ENCODE measurements at places on chromosomes 2 and 18.

GRCh38 chr2:30867385-30867784 is 60.1 kb upstream of the CAPN13 start:
- DNase-seq: no peak

GRCh38 chr2:191862156-191862775 is 15.4 kb upstream of the CAVIN2 start:
- no peak for DNase-seq

DNA sequence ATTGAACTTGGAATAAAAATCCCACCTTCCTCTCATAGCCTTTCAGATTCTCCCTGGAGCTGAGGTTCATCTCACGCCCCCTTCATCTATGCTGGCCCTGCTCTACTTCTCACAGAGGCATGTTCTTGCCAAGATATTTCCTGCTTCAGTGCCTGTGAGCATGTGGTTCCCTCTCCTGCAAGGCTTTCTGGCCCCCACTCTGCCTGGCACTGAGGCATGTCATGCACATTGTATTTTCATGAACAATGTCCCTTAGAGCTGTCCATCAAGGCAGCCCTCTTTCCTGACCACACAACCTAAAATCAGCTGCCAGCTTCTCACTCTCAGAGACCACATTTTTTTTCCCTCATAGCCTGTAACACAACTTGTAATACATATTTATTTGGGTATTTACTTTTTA is 18.0 kb upstream of the HK2 start:
- no peak for DNase-seq

- no peak for DNase-seq
Measured at GRCh38 chr2:142286618-142287017, 155.8 kb upstream of the LRP1B start.

- no peak for DNase-seq
Measured at GRCh38 chr2:111522231-111522768, 361.7 kb downstream of the ANAPC1 start.

- no peak for DNase-seq
Measured at GRCh38 chr2:16121986-16122390, 181.6 kb downstream of the MYCN start.

GRCh38 chr18:40529478-40529877 is 1425.6 kb upstream of the PIK3C3 start:
- no peak for DNase-seq

DNA sequence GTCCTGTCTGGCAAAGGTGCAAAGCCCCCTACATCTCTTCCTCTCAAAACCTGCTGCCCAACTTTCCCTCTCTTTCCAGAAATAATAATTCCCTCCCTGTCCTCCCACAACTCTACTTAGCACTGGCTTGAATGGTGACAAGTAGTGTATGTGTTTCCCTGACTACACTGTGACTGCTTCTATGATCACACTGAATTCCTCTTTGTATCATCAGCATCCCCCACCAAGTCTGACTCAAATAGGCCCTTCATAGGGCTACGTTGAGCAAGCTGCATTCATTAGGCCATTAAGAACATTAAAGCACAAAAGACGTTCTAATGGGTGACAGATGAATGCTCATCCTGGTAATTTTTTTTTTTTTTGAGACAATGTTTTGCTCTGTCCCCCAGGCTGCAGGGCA is 13.7 kb upstream of the ST3GAL5 start:
- no peak for DNase-seq

GRCh38 chr2:59727121-59727590 is 826.3 kb downstream of the BCL11A start:
- no peak for DNase-seq

- DNase-seq: no peak
Measured at GRCh38 chr18:45384137-45384961, 230.9 kb upstream of the SLC14A2 start.

GRCh38 chr18:5543036-5543680 is 639 bp downstream of the EPB41L3 start:
- no peak for DNase-seq

GRCh38 chr2:167608487-167608886 is 638.9 kb downstream of the STK39 start:
- DNase-seq: no peak

- DNase-seq: no peak
Measured at GRCh38 chr2:155100261-155100660, 401.8 kb downstream of the KCNJ3 start.

DNA sequence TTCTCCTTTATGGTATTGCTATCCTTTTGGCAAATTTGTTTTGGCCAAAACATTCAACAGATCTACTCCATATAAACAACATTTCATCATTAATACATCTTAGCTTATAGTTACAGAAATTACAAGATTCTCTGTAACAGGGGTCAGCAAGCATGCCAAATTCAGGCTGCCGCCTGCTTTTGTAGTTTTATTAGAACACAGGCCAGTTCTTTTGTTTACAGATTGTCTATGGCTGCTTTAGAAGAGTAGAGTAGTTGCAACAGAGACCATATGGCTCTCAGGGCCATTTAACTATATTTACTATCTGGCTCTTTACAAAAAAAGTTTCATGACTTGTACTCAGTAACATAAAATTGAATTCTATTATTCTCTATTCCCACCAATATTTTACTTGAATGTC is 53.9 kb downstream of the LNPK start:
- no peak for DNase-seq

DNA sequence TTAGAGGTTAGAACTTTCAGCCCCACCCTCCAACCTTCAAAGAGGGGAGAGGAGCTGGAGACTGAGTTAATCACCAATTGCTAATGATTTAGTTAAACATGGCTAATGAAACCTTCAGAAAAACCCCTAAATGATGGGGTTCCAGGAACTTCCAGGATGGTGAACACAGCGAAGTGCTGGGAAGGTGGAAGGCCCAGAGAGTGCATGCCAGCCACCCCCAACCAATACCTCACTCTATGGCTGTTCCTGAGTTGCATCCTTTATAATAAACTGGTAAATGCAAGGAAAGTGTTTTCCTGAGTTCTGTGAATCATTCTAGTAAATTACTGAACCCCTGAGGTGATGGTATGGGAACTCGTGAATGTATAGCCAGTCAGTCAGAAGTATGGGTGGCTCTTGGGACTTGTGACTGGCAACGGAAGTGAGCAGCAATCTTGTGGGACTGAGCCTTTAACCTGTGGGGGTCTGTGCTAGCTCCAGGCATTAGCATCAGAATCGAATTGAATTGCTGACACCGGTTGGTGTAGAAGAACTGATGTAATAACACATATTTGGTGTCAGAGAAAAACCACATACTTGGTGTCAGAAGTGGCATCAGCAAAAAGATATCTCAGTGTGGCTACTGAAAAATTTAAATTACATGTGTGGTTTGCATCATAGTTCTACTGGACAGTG is 37.4 kb downstream of the NPHP1 start:
- DNase-seq: no peak

DNA sequence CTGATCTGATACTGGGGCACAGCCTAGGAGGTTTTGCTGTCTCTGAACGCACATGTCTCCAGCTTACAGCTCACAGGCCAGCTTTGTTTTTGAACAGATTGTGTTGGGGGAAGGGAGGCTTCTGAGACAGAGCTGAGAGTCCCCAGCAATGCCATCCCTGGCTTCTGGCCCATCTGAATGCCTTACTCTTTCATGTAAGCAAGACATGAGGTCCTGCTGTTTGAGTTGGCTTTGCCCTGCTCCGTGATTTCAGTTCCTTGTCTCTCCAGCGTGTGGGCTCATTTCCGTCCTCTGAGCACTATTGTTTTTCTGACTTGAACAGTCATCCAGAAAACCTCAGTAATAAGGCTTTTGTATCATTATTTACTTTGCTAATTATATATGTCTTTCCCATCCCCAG is 194.9 kb upstream of the TNP1 start:
- no peak for DNase-seq
